ENCODE measurements at places on chromosomes 1 and 21.

GRCh38 chr21:26659182-26659581 lies 86.1 kb upstream of the CYYR1 start:
- DNase-seq, result no peak

DNA sequence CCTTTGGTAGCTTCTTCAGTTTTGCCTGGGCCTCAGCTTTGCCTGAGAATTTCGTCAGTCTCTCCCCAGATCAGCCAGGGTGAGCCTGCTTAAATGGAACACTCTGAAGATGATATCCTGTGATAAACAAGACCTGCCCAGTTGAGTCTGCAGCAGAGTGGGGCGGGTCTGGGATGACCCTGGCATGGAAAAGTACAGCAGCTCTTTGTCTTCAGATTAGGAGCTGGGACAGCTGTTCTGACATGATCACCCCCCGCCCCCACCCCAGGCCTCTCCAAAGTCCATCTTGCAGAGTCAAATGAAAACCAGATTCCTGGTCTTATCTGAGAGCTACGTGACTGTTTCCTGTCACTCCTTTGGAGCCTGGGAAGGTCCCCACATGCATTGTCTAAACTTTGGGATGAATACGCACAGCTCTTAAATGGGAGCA lies 2.2 kb upstream of the TMEM51 start:
- no peak for DNase-seq

GRCh38 chr1:108106775-108107174 lies 93.4 kb downstream of the SLC25A24 start:
- DNase-seq, result no peak

DNA sequence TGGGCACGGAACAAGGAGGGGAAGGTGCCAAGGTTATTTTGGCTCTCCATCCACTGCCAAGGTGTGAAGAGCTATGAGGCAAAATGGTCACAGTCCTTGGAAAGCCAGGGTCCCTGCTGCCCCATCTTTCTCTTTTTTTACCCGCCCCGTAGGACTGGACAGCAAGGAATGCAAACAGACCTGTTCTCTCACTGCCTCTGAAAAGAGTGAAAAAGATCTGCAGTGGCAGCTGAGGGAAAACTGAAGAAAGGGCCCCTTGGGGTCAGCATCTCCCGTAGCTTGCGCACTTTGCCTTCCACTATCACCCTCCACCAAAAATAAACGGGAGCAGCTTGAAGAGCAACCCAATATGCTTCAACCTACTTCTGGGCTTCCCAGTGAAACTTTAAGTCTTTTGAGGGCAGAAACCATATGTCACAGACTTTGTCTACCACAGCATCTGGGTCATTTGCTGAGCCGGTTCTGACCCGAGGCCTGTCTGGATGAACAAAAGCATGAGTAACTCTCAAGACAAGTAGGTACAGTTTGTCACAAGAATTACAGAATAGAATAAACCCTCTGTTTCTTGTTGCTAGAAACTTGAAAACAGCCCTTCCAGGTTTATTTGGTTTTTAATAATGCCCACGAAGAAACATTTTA lies 9.4 kb upstream of the KIF14 start:
- DNase-seq, result no peak

GRCh38 chr21:41920476-41920875 lies 33.3 kb downstream of the C2CD2 start:
- no peak for DNase-seq

DNA sequence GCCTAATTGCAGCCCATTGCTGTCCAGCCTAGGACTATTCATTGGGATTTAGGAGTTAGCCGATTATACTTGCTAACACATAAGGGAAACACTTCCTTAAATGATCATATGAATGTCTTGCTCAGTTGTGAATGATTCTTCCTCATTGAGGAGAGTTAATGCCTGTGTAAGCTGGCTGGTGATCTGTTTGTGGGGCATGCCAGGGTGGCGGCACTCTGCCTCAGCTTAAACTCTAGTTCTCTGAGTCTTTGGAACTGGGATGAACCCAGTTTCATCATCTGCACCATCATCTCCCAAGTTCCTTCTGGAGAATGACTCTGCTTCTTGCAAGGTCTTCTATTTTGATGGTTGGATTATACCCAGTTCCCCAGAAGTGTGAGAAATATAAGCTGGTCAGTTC lies 23.9 kb upstream of the SLAMF6 start:
- DNase-seq, result no peak

GRCh38 chr1:219629296-219629880 lies 16.5 kb upstream of the ZC3H11B start:
- DNase-seq, result no peak

GRCh38 chr1:96116731-96117130 lies 604.9 kb upstream of the PTBP2 start:
- DNase-seq, result no peak

DNA sequence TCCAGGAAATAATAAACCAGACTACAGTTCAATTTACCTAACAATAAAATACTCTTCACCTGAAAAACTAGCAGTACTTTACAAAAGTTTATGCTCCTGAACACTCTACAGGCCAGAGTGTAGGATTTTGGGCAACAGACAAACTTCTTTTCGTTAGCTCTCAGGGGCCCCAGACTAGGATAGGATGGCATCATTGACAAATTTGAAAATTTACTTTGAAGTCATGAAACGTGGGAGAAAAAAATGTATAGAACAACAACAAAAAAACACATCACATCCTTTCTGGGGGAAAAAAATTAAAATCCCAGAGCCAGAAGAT lies 1.2 kb downstream of the PTP4A2 start:
- DNase-seq, result no peak

DNA sequence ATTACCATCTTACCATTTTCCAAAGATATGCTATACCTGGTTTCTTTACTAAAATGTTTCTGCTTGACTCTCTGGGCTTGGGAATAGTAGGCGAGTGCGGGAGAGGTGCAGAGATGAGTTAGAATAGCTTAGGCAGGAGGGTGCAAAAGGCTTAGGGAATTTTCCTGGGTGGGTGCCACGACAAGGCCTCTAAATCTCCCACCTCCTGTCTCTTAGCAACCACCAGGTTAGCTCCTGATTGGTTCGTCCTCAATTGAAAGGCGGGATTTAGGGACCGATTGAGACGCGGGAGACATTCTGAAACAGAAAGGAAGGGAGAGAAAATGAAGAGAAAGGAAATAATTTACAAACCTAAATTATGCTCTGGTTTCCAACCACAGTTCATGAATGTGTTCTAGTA lies 3.1 kb downstream of the ACKR1 start:
- no peak for DNase-seq

DNA sequence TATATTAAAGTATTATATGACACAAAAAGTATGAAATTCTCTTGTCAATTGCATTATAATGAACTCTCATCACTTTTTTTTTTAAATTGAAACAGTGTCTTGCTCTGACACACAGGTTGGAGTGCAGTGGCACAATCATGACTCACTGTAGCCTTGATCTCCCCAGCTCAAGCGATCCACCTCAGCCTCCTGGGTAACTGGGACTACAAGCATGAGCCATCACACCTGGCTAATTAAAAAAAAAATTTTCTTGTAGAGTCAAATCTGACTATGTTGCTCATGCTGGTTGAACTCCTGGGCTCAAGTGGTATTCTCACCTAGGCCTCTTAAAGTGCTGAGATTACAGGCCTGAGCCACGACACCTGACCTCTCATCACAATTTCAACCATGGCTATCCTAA lies 259.3 kb downstream of the S1PR1 start:
- peak; percentile 8 for DNase-seq

DNA sequence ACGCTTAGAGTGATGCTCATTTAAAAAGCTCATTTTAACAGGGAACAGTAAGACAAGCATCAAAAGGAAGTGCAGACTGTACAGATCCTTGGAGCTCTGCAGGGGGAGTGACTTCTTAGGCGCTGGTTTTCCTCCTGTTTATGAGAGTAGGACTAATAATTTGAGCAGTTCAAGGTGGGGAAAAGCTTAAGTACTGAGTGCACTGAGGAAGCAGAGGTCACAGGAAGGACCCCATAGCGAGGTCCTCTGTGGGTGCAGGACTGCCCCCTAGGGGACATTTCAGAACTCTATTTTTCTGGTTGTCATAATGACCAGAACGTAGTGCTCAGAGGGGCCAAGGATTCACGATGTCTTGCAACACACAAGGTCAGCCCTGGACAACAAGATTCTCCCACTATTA lies 112.1 kb downstream of the HLCS start:
- DNase-seq, result peak; percentile 1

GRCh38 chr21:17988102-17988437 lies 168.9 kb upstream of the C21orf91 start:
- no peak for DNase-seq

GRCh38 chr1:241632987-241633386 lies 7.2 kb downstream of the CHML start:
- no peak for DNase-seq

DNA sequence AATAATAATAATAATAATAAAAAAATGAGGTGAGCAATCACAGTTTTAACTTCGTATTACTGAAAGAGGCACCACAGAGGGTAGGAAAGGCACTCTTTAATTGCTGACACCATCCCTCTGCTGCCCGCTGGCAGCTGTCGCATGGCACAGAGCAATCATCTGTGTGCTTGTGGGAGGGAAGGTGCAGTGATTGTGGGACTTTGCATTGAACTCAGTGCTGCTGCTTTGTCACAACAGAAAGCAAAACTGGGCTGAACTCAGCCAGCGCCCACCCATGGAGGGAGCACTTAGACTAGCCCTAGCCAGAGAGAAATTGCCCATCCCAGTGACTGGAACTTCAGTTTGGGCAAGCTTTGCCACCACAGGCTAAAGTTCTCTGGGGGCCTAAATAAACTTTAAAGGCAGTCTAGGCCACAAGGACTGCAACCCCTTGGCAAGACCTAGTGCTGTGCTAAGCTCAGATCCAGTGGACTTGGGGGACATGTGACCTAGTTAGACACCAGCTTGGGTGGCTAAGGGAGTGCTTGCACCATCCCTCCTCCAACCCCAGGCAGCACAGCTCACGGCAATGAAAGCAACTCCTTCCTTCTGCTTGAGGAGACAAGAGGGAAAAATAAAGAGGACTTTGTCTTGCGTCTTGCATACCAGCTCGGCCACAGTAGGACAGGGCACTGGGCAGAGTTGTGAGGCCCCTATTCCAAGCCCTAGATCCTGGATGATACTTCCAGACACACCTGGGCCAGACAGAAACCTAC lies 59.3 kb downstream of the WDR4 start:
- no peak for DNase-seq

- DNase-seq, result no peak
Measured at GRCh38 chr1:213723187-213723586, 264.6 kb upstream of the PROX1 start.

- DNase-seq, result peak; percentile 20
Measured at GRCh38 chr1:43274125-43274803, 4.5 kb downstream of the TMEM125 start.

GRCh38 chr1:19710825-19711611 lies 46.3 kb downstream of the HTR6 start:
- DNase-seq, result peak; percentile 10

DNA sequence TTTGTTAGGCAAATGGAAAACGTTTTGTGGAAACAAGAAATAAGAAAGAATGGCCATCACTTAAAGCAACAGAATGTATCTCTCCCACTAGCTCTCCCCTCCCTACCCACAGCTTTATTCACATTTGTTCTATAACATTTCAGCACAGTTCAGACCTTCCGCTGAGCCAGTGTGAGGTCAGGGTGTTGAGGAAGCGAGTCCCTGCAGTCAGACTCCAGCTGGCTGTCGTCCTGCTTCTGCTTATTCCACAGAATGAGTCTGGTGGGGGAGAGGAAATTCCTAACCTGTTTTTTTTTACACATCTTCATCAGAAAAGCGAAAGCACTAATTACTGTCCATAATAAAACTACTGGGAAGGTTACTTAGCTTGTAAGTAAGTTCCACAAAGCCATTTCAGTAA lies 39.0 kb downstream of the MRPL39 start:
- no peak for DNase-seq

DNA sequence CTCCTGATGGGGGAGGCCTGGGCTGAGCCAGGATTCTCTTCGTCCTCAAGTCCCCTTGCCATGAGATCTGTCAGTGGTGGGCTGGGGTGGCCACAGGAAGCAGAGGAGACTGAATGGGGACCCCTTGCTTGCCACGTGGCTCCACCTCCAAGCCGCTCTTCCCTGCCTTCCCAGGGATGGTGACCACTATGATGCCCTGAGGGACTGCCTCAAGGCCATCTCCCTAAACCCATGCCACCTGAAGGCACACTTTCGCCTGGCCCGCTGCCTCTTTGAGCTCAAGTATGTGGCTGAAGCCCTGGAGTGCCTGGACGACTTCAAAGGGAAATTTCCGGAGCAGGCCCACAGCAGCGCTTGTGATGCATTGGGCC lies 20.9 kb upstream of the TMEM222 start:
- DNase-seq, result no peak

- DNase-seq, result no peak
Measured at GRCh38 chr1:82091265-82091664, 290.5 kb downstream of the ADGRL2 start.

DNA sequence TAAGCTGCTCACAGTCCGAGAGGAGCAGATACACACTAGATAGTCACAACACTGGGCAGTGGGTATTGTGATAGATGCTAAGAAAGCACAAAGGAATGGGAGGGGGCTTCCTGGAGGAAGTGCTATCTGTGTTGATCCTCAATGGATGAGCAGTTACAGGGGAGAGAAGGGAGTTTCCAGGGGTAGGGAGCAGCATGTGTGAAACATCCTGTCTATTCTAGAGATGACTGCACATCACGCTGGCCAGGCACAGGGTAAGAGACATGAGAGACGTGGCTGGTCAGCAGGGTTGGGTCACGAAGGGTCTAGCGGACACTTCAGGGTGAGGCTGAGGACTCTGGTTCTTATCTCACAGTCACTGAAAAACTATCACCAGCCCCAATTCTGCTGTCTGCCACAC lies 235.2 kb downstream of the TRABD2B start:
- DNase-seq, result no peak
